ENCODE measurements at places on chromosomes 16 and 17.

DNA sequence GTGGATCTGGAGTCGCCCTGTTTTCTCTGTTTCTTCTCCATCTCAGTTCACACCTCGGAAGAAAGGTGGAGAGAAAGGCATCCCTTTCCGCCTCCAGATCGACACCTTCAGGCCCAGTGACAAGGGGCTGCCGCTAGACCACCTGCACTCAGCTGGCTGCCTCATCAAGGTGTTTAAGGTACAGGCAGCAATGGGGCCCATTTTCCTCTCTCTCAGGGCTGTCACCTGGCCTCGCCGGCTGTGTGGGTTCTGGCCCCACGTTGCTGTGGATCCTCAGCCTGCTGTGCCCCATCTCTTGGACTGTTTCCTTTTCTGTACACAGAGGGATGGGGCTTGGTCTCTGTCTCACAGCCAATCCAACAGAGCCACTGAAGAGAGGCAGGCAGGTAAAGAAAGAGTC is 17.4 kb upstream of the STAC2 start:
- no peak for DNase-seq

GRCh38 chr16:66692341-66692740 is 4.2 kb downstream of the CMTM4 start:
- DNase-seq = no peak

GRCh38 chr16:1466968-1467521 is 7.8 kb downstream of the CLCN7 start:
- DNase-seq = no peak

DNA sequence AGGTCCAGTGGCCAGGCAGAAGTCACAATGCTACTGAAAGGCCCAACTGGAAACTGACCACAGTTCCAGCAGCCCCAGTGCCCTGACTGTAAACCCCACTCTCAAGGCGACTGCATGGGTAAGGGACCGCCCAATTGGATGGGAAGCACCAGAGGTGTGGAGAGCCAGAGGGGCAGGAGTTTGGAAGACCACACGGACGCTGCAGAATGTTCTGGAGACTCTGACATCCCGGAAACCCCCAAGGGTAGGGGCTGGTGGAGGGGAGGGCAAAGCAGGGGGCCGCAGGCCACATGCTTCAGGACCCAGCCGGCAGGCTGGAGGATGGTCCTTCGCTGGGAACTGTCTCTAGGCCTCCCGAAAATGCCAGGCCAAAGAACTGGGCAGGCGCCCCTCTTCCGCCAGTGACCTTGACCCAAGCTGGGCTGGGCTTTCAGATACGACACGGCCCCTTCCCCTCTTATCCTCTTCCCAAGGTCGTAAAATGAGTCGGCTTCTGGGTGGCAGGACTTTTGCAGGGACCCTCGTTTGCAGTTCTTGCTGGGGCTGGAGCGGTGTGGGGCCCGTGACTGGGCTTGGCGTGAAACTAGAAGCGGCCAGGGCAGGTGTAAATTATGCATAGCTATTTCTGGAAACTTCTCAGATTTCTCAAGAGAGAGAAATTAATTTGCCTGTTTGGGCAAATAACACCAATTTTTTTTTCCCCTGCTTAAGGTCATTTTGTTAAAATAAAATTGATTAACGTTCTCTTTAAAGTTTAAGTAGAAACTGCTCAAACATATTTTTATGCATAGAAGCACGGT is 110.2 kb downstream of the C16orf78 start:
- no peak for DNase-seq

DNA sequence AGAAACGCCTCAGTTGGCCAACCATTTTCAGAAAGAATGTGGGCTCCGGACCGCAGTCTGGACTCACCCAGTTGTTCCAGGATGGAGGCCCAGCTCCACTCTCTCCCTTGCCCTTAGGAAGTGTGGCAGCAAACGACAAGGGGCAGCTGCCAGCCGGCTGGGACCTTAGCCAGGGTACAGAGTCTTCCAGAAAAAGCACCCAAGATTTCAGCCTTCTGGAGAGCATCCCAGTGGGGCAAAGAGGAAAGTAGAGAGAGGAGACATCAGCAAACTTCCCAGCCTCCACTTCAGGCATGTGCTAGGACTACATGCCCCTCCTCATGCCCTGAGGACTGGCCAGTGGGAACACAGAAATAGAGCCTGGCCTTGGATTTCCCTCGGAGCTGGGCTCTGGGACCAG is 56.8 kb upstream of the SCNN1B start:
- DNase-seq = no peak

GRCh38 chr16:17331071-17331607 is 139.6 kb downstream of the XYLT1 start:
- no peak for DNase-seq

DNA sequence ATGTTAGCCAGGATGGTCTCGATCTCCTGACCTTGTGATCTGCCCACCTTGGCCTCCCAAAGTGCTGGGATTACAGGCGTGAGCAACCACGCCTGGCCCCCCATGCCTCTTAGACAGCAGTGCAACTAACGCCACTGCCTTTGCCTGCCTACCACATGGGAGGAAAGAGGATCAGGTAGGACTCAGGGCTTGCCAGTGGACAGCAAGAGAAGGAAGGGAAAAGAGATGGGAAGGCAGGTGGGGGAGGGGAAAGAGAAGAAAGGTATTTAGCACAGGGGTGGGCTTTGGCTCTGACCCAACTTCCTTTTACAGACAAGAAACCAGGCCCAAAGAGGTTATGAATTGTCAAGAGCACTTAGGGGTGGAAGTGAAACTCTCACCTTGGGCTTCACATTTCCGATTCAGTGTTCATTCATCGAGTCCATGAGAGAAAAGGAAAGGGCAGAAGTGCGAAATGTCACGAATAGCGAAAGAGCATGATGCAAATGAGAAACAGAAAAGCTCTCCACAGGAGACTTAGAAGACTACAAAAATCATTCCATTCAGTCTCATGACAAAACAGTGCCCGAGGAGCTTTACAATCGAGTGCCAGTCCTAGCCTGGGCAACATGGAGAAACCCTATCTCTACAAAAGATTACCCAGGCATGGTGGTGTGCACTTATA is 36.4 kb downstream of the CDK5R1 start:
- DNase-seq = no peak

- DNase-seq = no peak
Measured at GRCh38 chr16:49747654-49748053, 108.3 kb downstream of the ZNF423 start.

DNA sequence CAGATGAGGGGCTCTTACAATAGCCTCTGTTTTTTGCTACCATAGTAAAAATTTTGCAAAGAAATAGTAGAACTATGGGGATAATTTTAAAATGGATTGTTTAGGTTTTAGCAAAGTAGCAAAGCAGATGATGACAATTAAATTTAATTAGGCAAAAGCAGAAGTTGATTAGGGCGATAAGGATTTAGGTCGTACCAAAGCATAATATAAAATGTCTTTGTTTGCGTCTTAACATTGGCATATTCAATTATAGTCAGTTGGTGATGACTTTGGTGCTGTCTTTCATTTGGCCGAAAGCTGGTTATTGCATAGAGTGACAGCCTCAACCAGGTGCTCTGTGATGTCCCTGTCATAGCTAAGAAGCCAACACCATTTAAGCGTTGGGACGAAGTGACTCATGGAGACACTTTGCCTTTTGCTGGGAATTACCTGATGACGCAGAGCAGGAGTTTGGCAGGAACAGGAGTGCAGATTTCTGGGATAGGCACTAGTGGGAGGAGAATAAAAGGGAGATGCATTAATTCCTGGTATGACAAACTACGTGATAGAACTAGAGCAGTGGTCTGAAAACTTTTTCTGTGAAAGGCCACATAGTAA is 38.3 kb downstream of the MAP2K6 start:
- no peak for DNase-seq

DNA sequence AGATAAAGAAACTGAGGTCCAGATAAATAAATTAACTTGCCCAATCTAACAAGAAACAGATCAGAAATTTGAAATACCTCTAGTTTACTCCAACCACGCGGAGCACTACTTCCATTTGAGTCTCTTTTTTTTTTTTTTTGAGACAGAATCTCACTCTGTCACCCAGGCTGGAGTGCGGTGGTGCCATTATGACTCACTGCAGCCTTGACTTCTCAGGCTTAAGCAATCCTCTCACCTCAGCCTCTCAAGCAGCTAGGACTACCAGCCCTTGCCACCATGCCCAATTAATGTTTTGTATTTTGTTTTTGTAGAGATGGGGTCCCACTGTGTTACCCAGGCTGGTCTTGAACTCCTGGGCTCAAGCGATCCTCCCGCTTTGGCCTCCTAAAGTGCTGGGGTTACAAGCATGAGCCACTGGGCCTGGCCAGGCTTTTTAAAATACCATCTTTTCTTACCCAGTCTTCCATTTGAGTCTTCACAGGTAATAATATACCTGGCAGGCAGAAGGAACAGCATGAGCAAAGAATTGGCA is 3.3 kb upstream of the NACA2 start:
- no peak for DNase-seq

- no peak for DNase-seq
Measured at GRCh38 chr17:82324566-82325285, 7.3 kb upstream of the CD7 start.

- no peak for DNase-seq
Measured at GRCh38 chr16:27676839-27677238, 126.9 kb downstream of the KATNIP start.

DNA sequence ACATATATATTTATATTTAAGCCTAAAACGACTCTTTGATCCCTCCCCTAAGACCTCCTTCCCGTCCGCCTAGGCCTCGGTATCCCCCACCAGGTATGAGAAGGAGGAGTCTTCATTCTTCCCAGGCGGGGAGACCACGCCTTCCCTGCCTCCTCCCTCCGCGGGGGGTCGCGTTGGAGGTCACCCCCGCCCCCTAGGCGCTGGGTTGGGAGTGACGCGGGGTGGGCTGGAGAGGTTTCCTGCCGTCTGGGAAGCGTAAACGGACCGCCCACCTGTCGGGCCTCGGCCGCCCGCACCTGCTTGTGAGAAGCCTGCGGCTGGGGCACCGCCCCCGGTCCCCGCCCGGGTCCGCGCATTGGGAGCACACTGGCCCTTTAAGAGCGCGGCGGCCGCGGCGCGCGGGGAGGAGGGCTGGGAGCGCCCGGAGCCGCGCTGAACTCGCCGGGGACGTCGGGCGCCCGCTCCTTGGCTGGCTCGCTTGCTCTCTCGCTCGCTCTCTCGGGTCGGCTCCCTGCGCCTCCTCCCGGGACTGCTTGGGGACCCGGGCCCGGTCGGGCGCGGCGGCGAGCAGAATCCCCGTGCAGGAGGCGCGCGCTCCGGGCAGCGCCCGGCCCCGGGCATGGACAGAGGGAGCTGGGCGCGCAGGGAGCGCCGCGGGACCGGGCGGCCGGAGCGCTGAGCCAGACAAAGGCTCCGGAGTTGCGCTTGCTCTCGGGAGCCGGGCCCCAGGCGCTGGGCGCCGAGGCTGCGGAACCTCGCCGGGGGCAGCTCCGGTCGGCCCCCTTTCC is at the start of gene MMP15:
MMP15 (plus strand) TSS at position 404 of the 788 bp plus-strand sequence. CDS start 597 bp downstream, outside the sequence.
- no peak for DNase-seq

DNA sequence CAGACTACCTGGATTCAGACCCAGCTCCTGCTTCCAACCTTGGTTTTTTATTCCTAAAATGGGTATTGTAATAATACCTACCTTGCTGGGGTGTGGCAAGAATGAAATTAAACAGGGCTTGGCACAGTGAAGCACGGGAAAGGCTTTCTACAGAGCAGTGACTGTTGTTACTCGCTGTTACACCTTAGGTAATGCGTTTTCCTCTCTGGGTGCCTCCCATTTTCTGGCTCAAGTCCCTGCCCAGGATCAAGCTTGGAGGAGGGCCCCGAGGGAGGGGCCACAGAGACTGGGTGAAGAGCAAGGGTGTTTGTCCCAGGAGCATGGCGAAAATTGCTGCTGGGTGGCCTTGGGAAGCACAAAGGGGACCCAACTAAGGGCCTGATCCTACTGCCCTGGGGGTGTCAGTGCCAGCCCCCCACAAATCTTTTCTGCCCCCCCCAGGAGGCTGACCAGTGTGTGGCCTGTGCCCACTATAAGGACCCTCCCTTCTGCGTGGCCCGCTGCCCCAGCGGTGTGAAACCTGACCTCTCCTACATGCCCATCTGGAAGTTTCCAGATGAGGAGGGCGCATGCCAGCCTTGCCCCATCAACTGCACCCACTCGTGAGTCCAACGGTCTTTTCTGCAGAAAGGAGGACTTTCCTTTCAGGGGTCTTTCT is 13.3 kb downstream of the MIEN1 start:
- no peak for DNase-seq
